ENCODE measurements at places on chromosomes 7 and 10.

- H3K27ac ChIP-seq, result peak overlapping the region; percentile 88
- H3K36me3 ChIP-seq, result peaks cover 32% of the 10 kb centered on the region
- peaks cover 49% of the 10 kb centered on the region for H3K4me1 ChIP-seq
- DNase-seq, result peak; percentile 61
- no peaks in the 10 kb centered on the region for H3K27me3 ChIP-seq
- H3K4me3 ChIP-seq, result peak overlapping the region; percentile 72
These were observed 505 bp downstream of the NUDCD3 start for GRCh38 chr7:44489955-44490350.

DNA sequence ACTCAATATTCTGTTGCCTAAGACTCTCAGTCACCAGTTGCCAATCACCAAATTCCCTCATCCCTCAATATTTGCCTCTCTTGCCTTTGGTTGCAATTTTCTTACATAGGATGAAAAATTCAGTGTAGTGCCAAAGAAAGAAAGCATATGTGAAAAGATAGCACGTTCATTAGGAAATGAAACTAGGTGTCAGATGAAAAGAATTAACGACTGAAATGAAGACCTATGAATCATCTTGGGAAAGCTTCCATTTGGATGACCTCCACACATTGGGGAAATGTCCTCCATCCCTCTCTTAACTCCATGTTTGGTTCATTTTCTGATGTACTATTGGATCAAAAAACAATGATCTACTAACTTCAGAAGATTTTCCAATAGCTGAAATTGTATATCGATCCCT lies 145.1 kb upstream of the MEOX2 start:
- no peak overlapping the region for H3K27ac ChIP-seq
- no peaks in the 10 kb centered on the region for H3K4me1 ChIP-seq
- H3K4me3 ChIP-seq, result no peak overlapping the region
- no peaks in the 10 kb centered on the region for H3K36me3 ChIP-seq
- no peaks in the 10 kb centered on the region for H3K27me3 ChIP-seq
- DNase-seq, result no peak

DNA sequence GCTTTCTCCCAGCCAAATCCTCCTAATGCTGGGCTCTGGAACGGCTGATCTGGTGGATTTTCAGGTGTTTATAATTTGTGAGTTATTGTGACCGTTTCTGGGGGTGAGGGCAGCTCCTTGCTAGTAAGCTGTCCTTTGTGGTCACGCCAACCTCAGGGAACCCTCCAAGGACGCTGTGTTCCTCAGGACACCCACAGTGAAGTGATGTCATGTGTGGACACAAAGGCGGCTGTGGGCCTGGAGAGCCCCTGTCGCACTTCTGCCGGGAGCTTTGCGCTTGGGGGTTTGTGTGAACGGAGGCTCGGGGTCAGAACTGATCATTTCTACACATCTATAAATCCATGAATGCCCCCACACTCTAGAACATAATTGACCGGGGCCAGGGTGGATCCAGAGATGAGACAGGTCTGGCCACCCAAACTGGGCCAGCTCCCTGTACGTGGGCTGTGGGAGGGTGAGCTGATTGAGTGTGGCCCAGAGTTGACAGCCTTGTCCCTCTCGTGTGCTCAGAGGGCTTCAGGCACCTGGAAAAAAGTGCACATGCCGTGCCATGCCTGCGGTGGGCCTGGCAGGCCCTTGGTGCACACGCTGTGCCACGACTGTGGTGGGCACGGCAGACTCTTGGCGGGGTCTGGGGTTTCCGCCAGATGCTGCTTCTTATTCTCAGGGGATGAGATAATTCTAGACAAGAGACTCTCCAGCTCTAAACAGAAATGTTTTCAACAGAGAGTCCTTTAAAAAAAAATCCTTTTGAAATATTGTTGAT lies 130.2 kb downstream of the VIPR2 start:
- DNase-seq, result no peak
- H3K4me3 ChIP-seq, result no peak overlapping the region
- H3K27me3 ChIP-seq, result no peaks in the 10 kb centered on the region
- no peak overlapping the region for H3K27ac ChIP-seq
- peaks cover 3% of the 10 kb centered on the region for H3K4me1 ChIP-seq

GRCh38 chr10:34339816-34340553 lies 475.1 kb downstream of the PARD3 start:
- H3K4me1 ChIP-seq, result peaks cover 3% of the 10 kb centered on the region
- H3K36me3 ChIP-seq, result no peaks in the 10 kb centered on the region
- H3K4me3 ChIP-seq, result no peak overlapping the region
- DNase-seq, result no peak
- H3K27me3 ChIP-seq, result no peaks in the 10 kb centered on the region
- H3K27ac ChIP-seq, result no peak overlapping the region

DNA sequence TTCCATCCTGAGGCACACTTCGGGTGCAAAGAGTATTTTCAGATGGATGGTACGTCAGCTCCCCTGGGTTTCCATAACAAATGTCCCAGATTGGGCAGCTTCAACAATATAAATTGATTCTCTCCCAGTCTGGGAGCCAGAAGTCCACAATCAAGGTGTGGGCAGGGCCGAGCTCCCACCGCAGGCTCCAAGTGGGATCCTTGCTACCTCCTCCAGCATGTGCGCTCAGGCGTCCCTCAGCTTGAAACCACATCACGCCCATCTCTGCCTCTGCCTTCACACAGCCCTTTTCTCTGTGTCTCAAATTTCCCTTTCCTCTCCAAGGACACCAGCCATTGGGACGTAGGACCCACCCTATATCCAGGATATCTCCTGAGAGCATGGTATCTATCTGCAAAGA lies 153.5 kb downstream of the DIP2C start:
- H3K4me3 ChIP-seq, result no peak overlapping the region
- peaks cover 33% of the 10 kb centered on the region for H3K27me3 ChIP-seq
- no peaks in the 10 kb centered on the region for H3K4me1 ChIP-seq
- no peak for DNase-seq
- H3K27ac ChIP-seq, result no peak overlapping the region
- H3K36me3 ChIP-seq, result no peaks in the 10 kb centered on the region

DNA sequence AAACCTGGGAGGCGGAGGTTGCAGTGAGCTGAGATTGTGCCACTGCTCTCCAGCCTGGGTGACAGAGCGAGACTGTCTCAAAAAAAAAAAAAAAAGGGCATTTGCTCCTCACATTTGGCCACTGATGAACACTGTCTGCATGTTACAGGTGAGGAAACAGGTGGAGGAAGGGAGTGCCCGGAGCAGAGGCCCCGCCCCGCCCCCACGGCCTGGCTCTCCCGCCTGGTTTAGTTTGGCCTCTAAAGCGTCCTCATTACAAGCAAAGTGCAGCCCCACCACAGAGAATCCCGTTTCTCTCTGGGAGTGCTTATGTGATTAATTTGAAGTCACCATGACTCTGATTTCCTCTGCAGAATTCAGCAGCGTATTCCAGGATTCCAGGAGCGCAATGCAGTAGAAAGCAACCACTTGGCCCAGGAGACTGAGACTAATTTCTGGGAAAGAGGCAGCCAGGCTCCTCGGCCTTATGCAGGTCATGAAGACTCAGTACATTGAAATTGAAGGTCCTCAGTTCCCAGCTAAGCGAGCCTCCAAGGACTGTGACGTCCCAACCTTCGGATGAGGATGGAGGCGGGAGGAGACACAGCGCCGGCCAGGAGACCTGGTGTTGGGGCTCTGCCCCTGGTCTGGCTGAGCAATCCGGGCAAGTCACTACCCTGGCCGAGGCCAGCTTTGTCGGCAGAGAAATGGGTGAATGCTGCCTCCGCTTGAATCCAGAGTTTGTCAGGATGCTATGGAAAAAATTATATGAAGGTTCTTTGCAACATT lies 44.7 kb downstream of the RBM17 start:
- peaks cover 59% of the 10 kb centered on the region for H3K4me1 ChIP-seq
- no peaks in the 10 kb centered on the region for H3K36me3 ChIP-seq
- no peak overlapping the region for H3K4me3 ChIP-seq
- no peak for DNase-seq
- H3K27me3 ChIP-seq, result peaks cover 62% of the 10 kb centered on the region

DNA sequence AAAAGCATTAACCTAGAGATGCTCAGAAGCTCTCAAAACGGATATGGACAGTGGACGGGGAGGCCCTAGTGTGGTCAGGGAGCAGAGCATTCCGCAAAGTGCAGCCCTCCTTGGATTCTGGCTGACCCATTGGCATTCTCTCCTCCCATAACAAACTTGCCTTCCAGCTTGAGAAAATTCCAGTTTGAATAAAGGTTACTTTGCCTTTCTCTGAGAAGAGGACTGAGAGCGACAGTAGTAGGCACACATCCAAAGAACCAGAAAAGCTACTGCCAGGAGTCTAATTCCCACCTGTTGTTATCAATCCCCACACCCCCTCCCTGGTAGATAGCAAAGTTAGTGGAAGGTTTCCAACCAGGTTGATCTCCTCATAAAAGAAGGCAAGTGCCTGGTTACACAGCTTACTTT lies 84.7 kb upstream of the TRIL start:
- no peaks in the 10 kb centered on the region for H3K4me1 ChIP-seq
- no peak overlapping the region for H3K4me3 ChIP-seq
- H3K36me3 ChIP-seq, result no peaks in the 10 kb centered on the region
- no peaks in the 10 kb centered on the region for H3K27me3 ChIP-seq
- no peak overlapping the region for H3K27ac ChIP-seq

- H3K36me3 ChIP-seq, result no peaks in the 10 kb centered on the region
- peaks cover 18% of the 10 kb centered on the region for H3K4me1 ChIP-seq
- H3K4me3 ChIP-seq, result no peak overlapping the region
- H3K27me3 ChIP-seq, result no peaks in the 10 kb centered on the region
- DNase-seq, result peak; percentile 18
These were observed 52.9 kb downstream of the VIPR2 start for GRCh38 chr7:159091480-159092475.

DNA sequence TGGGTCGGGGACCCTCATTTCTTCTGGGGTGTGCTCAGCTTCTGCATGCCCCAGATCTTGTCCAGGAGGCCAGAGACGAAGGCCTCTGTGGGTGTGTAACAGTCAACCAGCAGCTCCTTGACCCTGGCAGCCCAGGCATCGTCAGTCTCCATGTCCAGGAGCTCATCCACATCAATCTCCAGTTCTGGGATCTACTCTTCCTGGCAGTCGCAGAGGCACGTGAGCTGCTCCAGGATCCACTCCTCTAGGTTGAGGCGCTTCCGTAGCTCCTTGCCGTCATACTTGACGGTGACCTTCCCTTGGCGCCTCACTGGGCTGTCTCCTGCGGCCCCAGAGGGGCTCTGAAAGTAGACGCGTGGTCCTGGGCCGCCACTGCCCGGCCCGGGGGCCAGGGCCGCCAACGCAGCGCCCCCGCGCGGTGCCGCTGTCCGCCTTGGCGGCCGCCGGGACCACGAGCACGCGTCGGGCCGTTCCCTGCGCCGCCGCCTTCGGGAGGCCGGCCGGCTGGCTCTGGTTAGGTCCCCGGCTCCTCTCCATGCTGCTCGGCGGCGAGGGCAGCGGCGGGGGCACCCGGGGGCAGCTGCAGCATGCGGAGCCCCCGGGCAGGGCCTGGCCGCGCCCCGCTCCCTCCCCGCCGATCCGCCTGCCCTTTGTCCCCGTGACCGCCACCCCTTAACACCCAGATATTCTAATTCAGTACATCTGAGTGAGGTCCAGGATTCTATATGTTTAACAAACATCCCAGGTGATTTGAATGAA lies 170.5 kb downstream of the SEPTIN7 start:
- DNase-seq, result no peak
- H3K27me3 ChIP-seq, result peaks cover 33% of the 10 kb centered on the region
- H3K4me1 ChIP-seq, result no peaks in the 10 kb centered on the region
- H3K36me3 ChIP-seq, result no peaks in the 10 kb centered on the region
- H3K27ac ChIP-seq, result no peak overlapping the region

GRCh38 chr10:74032900-74033655 lies 35.2 kb downstream of the VCL start:
- H3K27ac ChIP-seq, result no peak overlapping the region
- no peak overlapping the region for H3K4me3 ChIP-seq
- no peaks in the 10 kb centered on the region for H3K27me3 ChIP-seq
- peaks cover 22% of the 10 kb centered on the region for H3K36me3 ChIP-seq
- peaks cover 34% of the 10 kb centered on the region for H3K4me1 ChIP-seq

DNA sequence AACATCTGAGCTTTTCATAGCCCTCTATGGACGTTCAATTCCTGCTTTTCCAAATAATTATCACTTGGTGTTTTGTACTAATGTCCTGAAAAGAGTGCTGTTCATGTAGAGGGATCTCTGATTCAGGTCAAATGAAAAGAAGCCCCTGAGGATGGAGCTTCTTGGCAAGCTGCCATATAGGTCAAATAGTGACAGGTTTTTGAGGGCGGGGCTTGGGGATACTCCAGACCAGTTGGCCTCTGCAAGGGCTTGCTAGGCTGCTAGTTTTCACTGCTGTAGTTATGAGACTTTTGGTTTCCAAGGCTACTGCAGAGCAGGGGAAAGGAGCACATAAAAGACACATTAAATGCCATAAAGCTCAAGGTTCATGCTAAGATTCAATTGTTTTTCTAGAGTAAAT lies 257.2 kb upstream of the CACNA2D1 start:
- no peak overlapping the region for H3K27ac ChIP-seq
- H3K36me3 ChIP-seq, result no peaks in the 10 kb centered on the region
- no peak overlapping the region for H3K4me3 ChIP-seq
- no peaks in the 10 kb centered on the region for H3K4me1 ChIP-seq
- no peak for DNase-seq

DNA sequence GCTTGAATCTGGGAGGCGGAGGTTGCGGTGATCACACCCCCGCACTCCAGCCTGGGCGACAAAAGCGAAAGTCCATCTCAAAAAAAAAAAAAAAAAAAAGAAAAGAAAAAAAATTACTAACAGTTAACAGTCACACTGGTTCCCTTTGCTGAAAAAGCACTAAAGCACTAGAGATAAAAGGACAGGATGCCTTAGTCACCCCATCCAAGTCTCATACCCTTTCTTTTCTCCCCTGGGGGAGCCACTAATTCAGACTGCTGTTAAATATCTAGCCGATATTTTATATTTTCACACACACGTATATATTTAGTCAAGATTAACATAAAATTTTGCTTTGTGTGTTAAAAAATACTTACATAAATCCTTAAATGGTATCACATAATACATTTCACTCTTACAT lies 25.2 kb downstream of the BAIAP2L1 start:
- no peak overlapping the region for H3K27ac ChIP-seq
- H3K27me3 ChIP-seq, result no peaks in the 10 kb centered on the region
- H3K4me1 ChIP-seq, result no peaks in the 10 kb centered on the region

DNA sequence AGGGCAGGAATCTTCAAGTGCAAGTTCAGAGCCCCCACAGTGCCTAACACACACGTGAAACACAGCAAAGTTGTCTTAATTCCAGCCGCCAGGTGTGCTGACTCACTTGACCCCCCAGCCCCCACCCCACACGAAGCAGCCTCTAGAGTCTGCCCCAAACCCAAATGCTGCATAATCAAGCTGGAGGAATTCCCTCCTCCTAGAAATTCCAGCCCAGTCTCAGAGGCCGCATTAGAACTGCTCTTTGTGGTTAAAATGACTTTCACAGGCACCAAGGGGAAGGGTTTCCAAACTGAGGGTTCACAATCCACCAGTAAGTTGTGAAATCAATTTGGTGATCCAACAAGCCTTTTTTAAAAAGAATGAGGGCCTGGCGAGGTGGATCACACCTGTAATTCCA lies 67.0 kb upstream of the PLXNA4 start:
- no peak for DNase-seq
- peaks cover 3% of the 10 kb centered on the region for H3K27me3 ChIP-seq
- H3K4me1 ChIP-seq, result no peaks in the 10 kb centered on the region
- no peak overlapping the region for H3K27ac ChIP-seq
- no peak overlapping the region for H3K4me3 ChIP-seq

DNA sequence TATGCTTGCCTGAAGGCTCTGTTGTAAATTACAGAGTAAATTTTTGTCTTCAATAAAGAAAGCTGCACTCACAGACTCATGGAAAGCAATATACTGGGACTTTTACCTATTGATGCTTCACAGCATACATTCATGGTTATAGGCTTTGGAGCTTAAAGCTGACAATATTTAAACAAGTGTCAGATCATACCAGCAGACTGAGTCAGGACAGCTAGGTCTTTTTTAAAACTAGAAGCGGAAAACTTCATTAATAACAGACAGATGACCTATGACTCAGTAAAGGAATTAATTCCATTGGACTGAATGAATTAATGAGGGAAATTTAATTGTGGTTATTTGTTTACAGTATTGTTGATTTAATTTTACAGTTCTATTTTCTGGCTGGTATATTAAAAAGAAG lies 165.8 kb upstream of the DGKB start:
- no peaks in the 10 kb centered on the region for H3K36me3 ChIP-seq
- H3K27ac ChIP-seq, result no peak overlapping the region

All from activated naive CD4-positive, alpha-beta T cell treated with anti-CD3 and anti-CD28 coated beads, Interleukin-2, amount 10 ng/mL, durations not matched to agents 7 days and 5 days (primary cell).